Mucosa of descending colon (tissue), 3 donors: ENCODE measurements at places on chromosomes 4 and X.

DNA sequence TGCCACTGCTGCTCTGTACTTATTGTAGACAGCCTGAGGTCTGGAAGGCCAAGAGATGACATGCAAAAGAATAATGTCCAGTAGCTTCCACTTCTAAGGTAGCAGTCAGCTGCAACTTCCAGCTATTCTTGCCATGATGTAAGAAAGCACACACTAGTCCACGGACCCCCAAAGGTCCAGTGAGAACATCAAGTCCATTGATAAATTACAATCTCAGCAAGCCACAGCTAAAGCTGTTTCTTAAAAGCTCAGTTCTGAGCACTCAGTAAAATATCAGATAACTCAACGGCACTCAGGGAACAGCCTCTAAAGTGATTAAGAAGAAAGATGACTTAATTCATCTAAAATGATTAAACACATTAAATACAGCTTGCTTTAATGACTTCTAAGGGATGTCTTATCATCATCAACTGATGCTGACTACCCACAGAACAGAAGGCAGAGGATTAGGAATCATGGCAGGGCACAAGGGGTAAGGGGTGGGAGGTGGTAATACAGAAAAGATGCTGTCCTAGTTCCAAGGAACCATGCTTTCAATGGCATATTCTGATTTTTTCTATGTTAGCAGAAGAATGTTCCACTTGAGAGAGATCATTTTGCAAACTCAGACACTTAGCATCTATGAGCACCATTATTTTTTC is 99.1 kb upstream of the CBR4 start:
- DNase-seq, result no peak

- no peak for DNase-seq
These were observed 17.4 kb downstream of the FAM9C start for GRCh38 chrX:13026877-13027652.

- no peak for DNase-seq
These were observed 151.1 kb upstream of the TBC1D9 start for GRCh38 chr4:140906993-140907962.

DNA sequence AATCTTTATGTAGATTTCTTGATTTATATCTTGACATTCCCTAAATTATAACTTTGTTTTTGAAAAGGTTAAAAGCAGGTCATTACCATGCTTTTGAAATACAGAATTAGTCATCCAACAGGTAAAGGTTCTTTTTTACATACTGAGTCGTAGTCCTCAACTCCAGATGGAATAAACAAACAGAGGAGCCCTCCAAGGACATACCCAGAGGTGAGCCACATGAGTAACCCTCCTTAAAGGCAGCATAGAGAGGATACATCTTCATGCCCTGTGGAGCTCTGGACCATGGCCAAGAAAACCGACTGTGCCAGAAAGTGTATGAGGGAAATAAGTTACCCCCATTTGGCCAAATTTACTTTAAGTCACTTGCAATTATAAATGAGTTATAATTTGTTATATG is 95.3 kb upstream of the MCF2 start:
- DNase-seq, result no peak
